ENCODE measurements at places on chromosomes 5 and 9.

DNA sequence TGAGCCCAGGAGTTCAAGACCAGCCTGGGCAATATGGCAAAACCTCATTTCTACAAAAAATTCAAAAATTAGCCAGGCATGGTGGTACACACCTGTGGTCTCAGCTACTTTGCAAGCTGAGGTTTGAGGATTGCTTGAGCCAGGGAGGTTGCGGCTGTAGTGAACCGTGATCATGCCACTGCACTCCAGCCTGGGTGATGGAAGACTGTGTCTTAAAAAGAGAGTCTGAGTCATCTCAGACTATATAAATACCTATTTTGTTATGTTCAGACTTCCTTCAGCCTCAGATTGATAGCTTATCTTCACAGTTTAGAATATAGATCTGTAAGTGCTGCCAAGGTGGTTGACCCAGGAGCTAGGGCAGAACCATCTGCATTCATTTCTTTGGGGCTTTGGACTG, 1.6 kb upstream of the PAIP2 start:
- no peak for DNase-seq

GRCh38 chr9:129607027-129607387, 13.9 kb downstream of the C9orf50 start:
- DNase-seq = no peak

- DNase-seq = no peak
These were observed 363.9 kb downstream of the AGTPBP1 start for GRCh38 chr9:85377731-85378289.

DNA sequence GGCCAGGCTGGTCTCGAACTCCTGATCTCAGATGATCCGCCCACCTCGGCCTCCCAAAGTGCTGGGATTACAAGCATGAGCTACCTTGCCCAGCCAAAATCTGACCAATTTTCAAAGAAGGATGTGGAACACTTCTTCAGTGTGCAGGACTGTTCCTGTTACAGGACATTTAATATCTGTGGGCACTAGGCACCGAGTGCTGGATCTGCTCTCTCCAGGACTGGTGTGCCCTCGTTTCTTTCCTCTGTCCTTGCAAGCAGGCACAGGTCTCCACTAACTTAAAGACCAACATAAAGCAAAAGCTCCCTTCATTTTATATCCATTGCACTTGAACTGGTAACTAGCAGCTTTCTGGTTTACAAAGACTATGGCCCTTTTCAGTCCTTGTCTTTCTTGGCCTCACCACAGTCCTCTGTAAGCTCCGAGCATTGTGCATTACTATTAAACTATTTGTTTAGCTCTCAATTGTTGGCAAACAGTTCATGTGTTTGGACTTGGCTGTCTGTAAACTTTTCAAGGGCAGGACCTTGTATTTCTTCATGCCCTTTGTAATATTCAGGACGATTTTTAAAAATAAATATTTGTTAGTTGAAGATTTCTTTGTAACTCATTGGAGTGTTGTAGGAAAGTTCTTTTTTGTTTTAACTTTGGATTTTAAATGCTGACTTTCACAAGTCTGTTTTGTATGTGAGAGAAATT, 37.3 kb downstream of the ARHGEF28 start:
- DNase-seq = no peak

GRCh38 chr5:68173007-68173406, 42.5 kb upstream of the PIK3R1 start:
- no peak for DNase-seq

DNA sequence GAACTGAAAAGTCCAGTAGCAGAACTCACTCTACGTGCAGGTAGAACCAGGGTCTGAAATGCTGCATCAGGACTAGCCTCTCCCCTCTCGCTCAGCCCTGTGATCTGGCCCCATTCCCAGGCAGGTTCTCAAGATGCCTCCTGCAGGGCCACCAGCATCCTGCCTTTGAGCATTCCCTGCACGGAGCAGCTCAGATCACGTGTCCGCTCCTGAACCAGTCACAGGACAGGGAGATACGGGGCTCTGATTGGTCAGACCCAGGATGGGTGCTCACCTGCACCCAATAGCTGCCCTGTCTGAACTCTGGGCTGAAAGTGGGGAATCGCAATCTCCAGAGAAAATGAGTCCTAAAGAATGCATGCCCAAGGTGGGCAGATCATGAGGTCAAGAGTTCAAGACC, 50.8 kb downstream of the NEURL1B start:
- no peak for DNase-seq

GRCh38 chr5:173648308-173648866, 31.9 kb upstream of the BOD1 start:
- DNase-seq = no peak

DNA sequence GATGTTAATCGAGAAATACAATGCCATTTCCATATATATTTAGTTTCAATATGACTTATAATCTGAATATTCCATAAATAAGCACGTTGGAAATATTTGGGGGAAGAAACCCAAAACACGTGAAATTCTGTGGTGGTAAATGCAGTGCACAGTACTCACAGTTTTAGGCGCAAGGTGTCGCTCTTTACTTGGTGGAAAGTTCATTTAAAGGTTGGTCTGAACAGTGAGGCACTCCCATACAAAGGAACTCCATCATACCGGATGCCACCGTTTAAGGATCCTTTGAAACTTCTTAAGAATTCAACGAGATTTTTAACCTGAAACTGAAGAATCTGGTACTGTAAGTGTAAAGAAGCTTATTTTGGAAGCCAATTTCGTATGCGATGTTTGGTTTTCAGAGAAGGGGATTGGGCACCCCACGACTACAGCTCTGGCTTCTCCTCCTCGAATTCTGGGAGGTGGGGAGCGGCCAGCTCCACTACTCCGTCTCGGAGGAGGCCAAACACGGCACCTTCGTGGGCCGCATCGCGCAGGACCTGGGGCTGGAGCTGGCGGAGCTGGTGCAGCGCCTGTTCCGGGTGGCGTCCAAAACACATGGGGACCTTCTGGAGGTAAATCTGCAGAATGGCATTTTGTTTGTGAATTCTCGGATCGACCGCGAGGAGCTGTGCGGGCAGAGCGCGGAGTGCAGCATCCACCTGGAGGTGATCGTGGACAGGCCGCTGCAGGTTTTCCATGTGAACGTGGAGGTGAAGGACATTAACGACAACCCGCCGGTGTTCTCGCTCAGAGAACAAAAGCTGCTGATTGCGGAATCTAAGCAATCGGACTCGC, at the start of gene PCDHA11:
Gene PCDHA11, plus strand, starts transcription at position 237 of the 834 bp plus-strand sequence. Its CDS starts 147 bp downstream, at position 384.
- DNase-seq = no peak

DNA sequence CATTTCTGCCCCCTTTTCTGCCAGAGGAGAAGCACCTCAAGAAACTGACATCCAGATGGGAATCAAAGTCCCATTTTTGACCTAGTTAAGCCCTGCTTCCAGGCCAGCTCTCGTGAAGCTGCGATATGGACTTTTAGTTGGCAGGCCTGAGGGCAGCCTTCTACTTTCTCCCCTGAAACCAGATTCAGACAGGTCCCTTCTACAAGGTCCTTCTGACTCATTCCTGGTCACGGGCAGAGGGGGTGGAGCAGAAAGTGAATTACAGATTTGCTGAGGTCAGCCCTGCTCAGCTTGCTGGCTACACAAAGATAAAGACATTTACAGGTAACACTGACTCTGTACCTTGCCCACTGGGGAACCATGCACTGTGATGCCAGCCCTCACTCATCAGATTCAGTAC, 52.8 kb upstream of the TUT7 start:
- no peak for DNase-seq

DNA sequence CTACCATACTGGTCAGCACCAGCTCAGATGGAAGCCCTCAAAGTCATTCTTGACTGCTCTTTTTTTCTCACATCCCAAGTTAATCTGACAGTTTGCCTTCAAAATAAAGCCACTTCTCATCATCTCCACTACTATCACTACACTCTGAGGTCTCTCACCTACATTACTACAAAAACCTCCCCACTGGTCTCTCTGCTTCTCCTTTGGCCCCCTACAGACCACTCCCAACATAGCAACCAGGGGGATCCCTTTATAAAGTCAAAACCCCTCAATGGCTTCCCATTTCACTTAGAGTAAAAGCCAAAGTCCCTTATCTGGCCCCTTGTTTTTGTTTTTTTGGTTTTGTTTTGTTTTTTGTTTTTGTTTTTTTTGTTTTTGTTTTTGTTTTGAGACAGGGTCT, 4.6 kb downstream of the ARAP3 start:
- DNase-seq = no peak

All from CD8-positive, alpha-beta memory T cell (primary cell).